ENCODE measurements at places on chromosomes 16 and 17. TPM values are rescaled to one million over a fixed set of nuclear protein-coding genes. Genes with fewer than 3 reads are reported as not detected.

The CRHR1 gene
- total RNA-seq = not detected

The ANKS4B gene
- not detected for total RNA-seq

The GRAP gene
- 0.34 TPM for total RNA-seq

The CCDC144A gene
- total RNA-seq = 7.9 TPM

The CACNG5 gene
- not detected for total RNA-seq
